ENCODE measurements at places on chromosomes 3 and 15.

DNA sequence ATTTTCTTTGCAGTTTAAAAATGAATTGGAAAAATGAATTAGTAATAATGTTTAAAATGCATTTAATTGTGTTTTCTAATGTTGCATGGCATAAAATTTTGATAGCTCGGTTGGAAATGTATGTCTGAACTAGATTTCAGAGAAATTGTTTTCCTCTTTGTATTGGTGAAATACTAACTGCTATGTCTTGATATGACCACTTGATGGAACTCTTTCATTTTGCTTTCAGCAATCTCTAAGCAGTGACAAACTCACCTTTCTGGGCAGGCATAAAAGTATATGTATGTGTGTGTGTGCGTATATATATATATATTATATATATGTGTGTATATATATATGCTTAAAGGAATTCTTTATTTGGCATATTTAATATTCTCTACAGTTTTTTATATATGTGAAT, 239.3 kb upstream of the ZNF717 start:
- no peak for DNase-seq

- DNase-seq, result no peak
These were observed 28.9 kb downstream of the POLR2M start for GRCh38 chr15:57735431-57735830.

DNA sequence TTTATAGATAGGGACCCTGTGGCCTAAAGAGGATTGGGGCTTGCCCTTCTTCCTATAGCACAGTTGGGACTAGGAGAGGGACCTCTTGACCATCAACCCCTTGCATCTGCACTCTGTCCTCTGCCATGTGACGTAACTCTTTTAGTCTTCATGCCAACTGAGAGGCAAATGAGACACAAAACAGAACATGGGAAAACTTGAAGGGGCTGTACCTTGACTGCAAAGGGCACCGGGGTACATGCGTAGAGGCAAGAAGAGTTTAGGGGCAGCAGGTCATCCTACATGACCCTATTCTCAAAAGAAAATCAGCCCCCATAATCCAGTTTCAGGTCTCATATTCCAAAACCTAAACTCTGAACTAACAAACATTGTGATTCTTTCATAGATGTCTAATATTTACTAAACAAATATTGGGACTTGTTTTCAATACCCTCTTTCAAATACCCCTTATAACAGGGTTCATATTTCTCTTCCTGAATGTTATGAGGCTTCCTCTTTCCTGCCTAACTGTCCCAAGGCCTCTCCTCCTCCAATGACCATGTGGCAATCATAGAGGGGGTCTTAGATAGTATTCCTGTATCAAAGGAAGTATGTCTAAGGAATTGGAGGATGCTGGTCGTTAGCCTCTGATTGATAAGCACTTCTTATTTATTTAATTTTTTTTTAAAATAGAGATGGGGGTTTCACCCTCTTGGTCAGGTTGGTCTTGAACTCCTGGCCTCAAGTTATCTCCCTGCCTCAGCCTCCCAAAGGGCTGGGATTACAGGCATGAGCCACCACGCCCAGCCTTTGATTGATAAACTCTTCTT, 20.6 kb downstream of the ACKR2 start:
- DNase-seq, result no peak

- no peak for DNase-seq
These were observed 60.5 kb downstream of the SENP2 start for GRCh38 chr3:185646382-185647133.

DNA sequence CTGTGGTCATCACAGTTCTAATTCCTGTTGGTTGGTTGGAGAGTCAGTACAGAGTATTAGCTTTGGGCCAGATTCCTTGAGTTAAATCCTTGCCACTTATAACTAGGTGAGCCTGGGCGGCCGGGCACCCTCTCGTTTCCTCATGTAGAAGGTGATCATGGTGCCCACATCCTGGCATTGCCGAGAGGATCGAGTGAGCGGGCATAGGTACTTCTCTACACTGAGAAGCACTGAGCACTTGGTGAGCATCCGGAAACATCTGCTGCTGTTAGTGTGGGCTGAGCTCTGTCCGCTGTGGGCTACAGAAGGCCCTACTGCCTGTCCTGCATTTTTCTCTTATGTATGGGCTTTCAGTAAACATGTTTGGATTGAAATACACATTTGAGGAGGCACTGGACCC, 96.2 kb downstream of the CACNA1D start:
- DNase-seq, result no peak

DNA sequence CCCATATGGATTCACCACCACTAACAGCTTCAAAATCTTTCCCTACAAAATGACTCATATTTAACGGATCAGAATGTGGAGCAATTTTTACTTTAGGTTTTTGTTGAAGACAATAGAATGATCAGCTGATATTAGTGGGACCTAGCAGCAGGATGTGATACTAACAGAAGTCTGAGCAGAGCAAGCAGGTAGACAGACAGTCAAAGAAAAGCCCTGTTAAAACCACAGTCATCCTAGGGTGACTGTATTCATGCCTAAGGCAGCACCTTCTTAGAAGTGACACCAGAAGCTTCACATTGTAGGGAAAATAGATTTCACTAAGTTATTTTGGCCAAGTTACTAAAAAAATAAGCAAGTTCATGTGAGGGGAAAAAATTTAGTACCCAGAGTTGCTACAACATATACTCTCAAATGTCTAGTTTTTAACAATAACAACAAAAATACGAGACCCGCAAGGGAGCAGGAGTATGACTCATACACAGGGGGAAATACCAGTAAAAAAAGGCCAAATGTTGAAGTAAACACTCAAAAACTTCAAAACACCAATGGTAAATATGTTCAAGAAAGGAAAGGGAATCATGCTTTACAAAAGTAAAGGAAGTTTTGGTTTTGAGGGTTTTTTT, 590.9 kb downstream of the EPHA3 start:
- DNase-seq, result no peak

DNA sequence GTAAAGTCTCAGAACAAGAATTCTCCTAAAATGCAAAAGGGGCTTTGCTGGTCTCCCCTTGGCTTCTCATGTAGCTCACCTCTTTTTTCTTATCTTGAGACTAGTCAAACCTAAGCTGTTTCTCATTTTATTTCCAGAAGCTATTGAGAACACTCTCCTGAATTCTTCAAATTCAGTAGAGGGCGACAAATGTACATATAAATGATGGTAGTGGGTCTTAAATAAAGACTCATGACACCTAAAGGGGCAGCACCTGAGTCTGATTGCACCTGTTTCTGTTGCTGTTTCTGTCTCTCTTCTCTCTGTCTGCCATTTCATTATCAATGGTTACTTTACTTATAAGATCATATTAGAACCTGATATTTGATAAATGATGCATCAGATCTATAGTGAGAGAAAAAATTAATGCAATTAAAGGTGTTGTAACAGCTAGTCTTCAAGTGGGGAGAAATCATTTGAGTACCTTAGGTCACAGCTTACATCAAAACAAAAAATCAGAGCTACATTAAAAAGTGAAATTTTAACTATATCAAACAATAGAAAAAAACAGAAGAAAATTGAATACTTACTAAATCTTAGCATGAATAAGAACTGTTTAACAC, 7.0 kb downstream of the ADIPOQ start:
- peak; percentile 21 for DNase-seq

DNA sequence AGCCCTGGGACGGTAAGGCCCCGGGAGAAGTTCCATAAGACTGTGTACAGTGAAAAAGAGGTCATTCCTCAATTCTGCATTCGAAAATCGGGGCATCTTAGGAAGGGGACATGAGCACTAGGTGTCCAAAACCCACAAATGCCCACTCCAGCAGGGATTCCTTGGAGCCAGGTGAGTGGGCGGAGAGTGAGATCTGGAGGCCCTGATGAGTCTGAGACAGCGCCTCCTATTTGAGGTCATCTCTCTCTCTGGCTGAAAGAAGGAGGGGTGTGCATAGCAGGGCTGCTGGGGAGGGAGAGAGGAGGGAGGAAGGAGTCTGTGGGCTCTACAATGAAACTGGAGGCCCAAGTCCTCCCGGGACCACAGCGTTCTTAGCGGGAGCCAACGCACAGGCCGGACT, 38.1 kb upstream of the LACTB start:
- DNase-seq, result no peak

GRCh38 chr3:173688216-173688842, 290.8 kb downstream of the NLGN1 start:
- no peak for DNase-seq

DNA sequence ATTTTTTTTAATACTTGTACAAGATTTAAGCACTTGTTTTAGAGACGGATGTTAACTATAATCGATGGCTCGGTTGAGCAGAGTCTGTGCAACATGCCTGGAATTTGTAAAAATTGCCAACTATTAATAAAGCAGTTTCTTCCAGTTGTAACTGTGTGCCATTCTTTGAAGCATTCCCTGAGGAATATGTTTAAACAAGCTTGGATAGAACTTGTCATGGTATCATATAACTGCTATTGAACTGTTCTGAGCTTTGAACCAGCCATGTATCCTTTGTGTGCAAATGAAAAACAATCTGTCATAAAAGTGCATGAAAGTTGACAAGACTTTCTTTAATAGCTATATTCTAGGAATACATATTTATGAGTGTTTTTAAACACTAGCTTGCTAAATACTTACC, 45.8 kb upstream of the UBE2E2 start:
- DNase-seq, result no peak

DNA sequence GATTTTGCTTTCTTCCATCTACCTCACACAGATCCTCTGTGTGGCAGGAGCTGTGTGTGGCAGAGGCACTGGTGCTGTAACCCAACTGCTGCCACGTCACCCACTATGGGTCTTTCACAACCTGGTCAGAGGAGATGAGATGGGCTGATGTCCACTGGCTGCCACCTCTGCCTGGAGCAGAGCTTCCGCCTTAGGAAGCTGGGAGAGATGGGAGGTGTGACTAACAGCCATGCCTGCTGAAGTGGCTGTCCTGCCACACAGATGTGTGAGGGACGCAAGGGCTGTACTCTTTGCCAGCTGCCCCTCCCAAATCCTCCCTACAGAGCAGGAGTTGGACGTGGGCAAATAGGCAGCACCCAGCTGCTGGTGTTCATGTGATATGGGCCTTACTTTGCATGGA, 329.5 kb downstream of the GABRB3 start:
- DNase-seq, result no peak

- peak; percentile 85 for DNase-seq
These were observed 47.7 kb upstream of the GYG1 start for GRCh38 chr3:148943506-148944205.

GRCh38 chr3:4350789-4351163, 47.6 kb downstream of the SETMAR start:
- DNase-seq, result peak; percentile 0

DNA sequence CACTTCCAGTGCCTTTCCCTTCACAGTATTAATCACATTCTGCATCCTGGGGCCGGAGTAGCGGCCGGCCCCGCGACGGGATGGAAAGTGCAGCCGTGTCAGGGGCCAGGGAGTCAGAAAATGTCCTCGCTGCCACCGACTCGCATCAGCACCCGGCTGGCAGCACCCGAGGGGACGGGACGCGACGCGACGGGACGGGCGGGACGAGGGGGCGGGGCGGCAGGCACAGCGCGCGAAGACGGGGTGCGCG, 353 bp downstream of the ATG3 start:
- DNase-seq, result no peak

- DNase-seq, result peak; percentile 66
These were observed 5.4 kb upstream of the RFX7 start for GRCh38 chr15:56249092-56249491.

DNA sequence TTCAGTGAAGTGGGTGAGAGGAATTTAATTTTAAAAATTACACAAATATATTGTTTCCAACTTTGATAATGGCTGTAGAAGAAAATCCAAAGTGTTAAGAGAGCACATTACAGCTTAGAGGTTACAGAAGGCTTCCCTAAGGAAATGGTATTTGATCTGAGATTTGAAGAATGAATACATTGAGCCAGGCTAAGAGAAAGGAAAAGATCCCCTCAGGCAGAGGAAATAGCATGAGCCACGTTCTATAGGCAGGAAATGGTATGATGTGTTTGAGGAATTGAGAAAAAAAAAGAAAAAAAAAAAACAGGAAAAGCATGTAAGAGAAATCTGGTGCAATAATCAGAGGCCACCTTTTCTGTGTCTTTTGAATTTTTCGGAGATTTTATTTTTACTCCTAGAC, 48.6 kb downstream of the UNC13C start:
- no peak for DNase-seq

- no peak for DNase-seq
These were observed 28.2 kb downstream of the MEX3B start for GRCh38 chr15:82017656-82018055.

GRCh38 chr3:71489315-71489761, 94.2 kb downstream of the FOXP1 start:
- no peak for DNase-seq

DNA sequence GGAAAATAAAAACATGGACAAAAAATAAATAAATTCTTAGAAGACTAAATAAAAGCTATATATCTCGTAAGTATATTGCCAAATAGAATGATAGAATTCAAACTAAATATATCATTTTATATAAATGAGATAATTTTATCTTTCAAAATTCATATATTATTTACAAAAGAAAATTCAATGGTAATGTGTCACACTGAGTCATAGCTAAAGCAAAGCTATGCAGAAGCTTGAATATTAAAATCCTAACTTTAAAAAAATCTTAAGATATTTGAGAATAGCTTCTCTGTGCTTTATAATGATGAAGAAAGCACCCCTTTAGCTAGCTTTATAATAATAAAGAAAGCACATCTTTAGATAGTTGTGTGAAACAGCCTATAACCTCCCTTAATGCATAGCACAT, 1010.8 kb downstream of the OTOL1 start:
- no peak for DNase-seq

DNA sequence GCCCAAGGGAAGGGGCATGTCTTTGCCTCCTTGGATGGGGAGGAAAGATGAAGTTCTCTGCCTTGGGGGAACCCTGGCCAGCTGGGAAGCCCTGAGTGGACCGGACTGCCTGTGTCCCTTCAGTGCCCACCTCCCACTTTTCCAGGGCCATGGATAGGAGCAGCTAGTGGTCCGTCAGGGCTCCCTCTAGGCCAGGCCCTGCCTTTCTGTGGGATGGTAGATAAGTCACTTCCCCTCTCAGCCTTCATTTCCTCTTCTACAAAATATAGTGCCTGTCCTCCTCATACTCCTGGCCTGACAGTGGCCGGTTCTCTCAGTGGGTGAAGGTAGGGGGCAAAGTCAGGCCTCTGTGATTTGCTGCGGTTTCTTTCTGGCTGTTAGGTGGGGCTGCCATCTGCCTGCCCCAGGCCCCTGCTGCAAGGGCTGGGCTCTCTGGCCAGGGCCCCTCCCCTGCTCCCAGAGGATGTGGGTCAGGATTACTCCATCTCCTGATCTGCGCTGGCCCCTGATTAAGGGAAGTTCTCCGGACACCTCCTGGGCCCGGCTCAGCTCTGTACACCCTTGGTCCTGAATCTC, 1.4 kb downstream of the PLEKHO2 start:
- DNase-seq, result no peak

DNA sequence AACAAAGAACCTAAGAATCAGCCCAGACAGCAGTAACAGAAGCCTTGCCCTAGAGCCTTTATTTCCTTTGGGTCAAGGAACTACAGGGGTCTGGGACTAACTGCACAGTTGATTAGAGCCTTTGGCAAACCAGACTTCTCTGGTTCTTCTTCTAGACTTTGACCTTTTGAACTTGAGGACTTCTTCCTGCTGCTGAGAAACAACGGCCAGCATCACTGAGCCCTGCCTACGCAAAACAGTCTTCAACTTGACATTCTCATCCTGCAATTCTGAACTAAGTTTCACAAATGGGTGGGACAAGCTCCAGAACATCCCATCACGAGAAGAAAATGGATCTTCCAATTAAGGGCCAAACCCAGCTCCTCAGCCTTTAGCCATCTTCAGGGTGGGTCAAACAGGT, 31.4 kb downstream of the CMTM6 start:
- DNase-seq, result no peak
